A549 treated with CORT108297 at 1 μM for 4 hours (cell line): ENCODE measurements at places on chromosomes 7 and 10. TPM values are rescaled to one million over a fixed set of nuclear protein-coding genes. Genes with fewer than 3 reads are reported as not detected.

Gene HOXA2
- total RNA-seq, result 0.84 to 1.2 TPM (median 0.90 TPM) in 5 replicates

Gene SAP25
- 0.50 to 1.3 TPM (median 0.55 TPM) in 5 replicates for total RNA-seq

Gene C7orf33
- total RNA-seq, result not detected in 5 replicates

Gene ARPC1A
- 125 to 147 TPM (median 132 TPM) in 5 replicates for total RNA-seq

Gene MOGAT3
- not detected in 5 replicates for total RNA-seq
